ENCODE measurements at places on chromosomes 3 and 15.

DNA sequence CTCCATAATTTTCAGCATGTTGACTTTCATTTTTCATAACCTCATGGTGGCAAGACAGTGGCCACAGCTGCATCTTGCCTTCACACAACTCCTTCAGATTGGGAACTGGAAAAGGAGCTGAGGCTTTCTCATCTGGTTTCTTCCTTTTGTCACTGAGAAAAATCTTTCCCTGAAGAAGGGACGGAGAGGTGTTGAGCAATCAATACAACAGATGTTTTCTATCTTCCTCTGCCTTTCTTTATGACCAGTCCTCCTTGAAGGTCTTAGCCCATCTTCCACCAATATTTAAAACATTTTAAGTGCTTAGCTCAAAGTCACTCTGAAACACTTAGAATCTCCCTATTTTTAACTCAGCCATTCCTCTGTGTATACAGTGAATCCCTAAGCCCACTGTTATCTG, 11.9 kb downstream of the ZNF660 start:
- DNase-seq, result no peak

- DNase-seq, result no peak
Measured at GRCh38 chr3:38111201-38111600, 25.7 kb downstream of the ACAA1 start.

DNA sequence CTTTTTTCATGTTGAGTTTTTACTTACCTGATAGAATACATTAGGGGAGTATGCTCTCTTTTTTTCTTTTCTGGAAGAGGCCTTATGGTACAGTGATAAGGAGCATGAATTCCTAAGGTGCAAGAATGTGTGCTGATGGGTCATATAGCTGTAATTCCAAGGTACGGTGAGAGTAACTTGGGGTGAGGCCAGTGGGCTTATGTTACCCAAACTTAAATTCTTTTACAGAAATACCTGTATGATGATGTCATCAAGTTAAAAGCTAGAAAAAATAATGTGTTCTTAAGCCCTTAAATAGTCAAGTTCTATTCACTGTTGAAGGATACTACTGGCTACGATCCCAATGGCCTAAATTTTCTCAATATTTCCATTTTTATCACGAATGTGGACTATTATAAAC, 111.2 kb downstream of the GMPS start:
- no peak for DNase-seq

- no peak for DNase-seq
Measured at GRCh38 chr15:77627581-77627980, 5.1 kb downstream of the LINGO1 start.

- DNase-seq, result no peak
Measured at GRCh38 chr3:191143224-191143623, 55.8 kb upstream of the OSTN start.

DNA sequence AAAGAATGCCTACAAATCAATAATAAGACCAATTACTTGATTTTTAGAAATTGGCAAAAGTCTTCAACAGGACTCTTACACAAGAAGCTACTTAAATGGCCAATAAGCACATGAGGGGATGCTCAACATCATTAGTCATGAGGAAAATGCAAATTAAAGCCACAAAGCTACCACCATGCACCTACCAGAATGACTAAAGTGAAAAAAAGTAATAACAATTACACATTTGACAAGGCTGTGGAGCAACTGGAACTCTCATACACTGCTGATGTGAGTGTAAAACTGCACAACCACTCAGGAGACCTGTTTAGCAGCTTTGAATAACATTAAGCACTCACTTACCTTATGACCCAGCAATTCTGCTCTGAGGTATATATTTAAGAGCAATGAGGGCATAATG, 68.4 kb downstream of the PPCDC start:
- no peak for DNase-seq

DNA sequence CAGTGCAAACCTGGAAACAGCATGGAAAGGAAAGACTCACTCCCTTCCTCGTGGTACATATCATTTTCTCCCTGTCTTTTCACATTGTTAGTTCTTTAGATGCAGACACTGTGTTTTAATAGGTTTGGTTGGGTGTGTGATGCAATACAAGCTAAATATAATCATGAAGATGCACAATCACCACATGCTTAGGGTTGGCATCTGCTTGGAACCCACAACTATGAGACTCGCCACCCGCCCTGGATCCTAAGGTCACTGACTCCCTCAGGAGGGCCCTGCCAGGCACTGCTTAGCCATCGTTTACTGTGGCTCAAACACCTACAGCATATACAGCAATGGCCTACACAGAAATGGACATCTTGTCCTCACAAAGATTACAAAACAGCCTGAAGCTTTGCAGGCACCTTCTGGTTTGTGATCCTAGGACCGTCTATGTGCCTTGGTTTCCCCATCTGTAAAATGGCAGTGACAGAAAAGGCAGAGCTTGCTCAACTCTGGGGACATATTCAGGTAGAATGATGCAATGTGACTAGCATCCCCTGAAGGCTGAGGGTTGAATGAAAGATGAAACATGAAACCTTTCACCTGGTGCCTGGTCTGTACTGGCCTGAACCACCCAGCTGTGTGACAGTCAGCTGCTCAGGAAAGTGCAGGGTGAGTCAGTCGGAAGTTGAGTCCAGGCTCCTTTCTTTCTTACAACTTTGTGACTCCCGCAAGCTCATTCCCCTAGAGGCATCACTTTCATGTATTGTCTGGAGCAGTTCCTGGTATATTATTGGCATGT, 123.6 kb upstream of the PFN2 start:
- DNase-seq, result no peak

GRCh38 chr15:65558336-65558735, 28.1 kb downstream of the HACD3 start:
- DNase-seq, result no peak

Data from effector CD4-positive, alpha-beta T cell (primary cell).